ENCODE measurements at places on chromosomes 13 and 19. TPM values are rescaled to one million over a fixed set of nuclear protein-coding genes. Genes with fewer than 3 reads are reported as not detected.

- H3K27ac ChIP-seq, result no peak overlapping the region
- H3K36me3 ChIP-seq, result no peaks in the 10 kb centered on the region
- H3K27me3 ChIP-seq, result no peaks in the 10 kb centered on the region
- no peaks in the 10 kb centered on the region for H3K4me1 ChIP-seq
- H3K4me3 ChIP-seq, result no peak overlapping the region
- no peak for DNase-seq
These were observed 4.6 kb downstream of the FUT5 start for GRCh38 chr19:5865772-5866171.

DNA sequence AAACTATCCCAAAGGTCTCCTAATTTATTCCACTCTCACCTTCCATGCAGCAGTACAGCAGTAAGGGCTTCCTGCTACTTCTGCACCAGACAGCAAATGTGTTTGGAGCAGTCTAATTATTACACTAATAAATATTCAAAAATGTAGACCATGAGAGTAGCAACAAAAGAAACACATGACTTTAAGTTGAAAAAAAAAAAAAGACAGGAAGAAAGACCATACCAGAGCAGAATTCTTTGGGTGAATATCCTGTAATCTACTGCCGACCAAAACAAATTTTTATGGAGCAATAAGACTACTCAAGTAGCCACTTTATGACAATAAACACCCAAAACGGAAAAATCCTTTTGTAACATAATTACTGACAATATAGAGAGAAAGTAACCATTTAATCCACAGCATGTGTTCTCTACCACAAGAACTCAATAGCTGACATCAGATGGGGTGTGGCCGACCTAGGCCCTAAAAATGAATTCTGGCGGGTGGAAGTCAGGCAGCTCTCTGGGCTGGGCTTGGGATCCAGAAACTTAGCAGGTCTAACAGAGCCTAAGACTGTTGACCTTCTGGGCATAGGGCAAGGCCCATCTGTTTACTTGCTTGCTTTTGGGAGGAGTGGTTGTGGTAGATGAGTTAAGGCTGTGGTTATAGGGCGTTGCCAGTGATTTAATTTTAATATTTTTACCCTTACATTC lies 4.6 kb downstream of the KLF12 start:
- no peak overlapping the region for H3K4me3 ChIP-seq
- H3K36me3 ChIP-seq, result no peaks in the 10 kb centered on the region
- no peaks in the 10 kb centered on the region for H3K4me1 ChIP-seq
- H3K27me3 ChIP-seq, result peaks cover 5% of the 10 kb centered on the region
- H3K27ac ChIP-seq, result no peak overlapping the region

GRCh38 chr19:681029-682019 lies 5.1 kb downstream of the FSTL3 start:
- no peak overlapping the region for H3K27ac ChIP-seq
- H3K27me3 ChIP-seq, result peaks cover 27% of the 10 kb centered on the region
- H3K4me1 ChIP-seq, result peaks cover 7% of the 10 kb centered on the region
- H3K4me3 ChIP-seq, result peak overlapping the region; percentile 49

DNA sequence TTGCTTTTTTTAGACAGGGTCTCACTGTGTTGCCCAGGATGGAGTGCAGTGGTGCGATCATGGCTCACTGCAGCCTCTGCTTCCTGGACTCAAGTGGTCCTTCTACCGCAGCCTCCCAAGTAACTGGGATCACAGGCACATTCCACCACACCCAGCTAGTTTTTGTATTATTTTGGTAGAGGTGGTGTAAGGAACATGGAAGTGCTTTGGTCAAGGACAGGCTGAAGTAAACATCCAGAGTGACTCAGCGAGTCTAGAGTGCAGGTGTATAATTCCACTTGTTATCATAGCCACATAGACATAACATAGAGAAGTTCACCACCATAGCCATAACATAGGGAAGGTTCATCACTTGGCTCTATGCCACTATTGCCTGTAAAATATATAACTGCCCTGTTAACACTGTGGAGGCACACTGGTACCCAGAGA lies 98.6 kb downstream of the RBM26 start:
- no peaks in the 10 kb centered on the region for H3K4me1 ChIP-seq
- H3K4me3 ChIP-seq, result no peak overlapping the region
- DNase-seq, result no peak
- H3K36me3 ChIP-seq, result no peaks in the 10 kb centered on the region

DNA sequence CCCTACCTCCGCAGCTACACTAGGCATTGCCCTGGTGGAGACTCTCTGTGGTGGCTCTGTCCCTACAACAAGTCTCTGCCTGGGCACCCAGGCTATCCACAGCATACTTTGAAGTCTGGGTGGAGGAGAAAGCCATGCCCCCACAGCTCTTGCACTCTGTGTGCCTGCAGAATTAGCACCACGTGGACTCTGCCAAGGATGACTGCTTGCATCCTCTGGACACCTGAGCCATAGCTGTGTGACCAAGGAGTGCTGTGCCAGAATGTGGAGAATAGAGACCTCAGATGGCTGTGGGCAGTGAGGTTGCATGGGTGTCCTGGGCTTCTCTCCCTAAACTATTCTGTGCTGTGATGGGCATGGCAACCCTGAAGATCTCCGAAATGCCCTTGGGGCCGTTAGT lies 21.2 kb upstream of the MCF2L start:
- H3K4me1 ChIP-seq, result peaks cover 11% of the 10 kb centered on the region
- H3K4me3 ChIP-seq, result no peak overlapping the region
- H3K27me3 ChIP-seq, result peaks cover 8% of the 10 kb centered on the region
- H3K27ac ChIP-seq, result no peak overlapping the region
- no peak for DNase-seq

DNA sequence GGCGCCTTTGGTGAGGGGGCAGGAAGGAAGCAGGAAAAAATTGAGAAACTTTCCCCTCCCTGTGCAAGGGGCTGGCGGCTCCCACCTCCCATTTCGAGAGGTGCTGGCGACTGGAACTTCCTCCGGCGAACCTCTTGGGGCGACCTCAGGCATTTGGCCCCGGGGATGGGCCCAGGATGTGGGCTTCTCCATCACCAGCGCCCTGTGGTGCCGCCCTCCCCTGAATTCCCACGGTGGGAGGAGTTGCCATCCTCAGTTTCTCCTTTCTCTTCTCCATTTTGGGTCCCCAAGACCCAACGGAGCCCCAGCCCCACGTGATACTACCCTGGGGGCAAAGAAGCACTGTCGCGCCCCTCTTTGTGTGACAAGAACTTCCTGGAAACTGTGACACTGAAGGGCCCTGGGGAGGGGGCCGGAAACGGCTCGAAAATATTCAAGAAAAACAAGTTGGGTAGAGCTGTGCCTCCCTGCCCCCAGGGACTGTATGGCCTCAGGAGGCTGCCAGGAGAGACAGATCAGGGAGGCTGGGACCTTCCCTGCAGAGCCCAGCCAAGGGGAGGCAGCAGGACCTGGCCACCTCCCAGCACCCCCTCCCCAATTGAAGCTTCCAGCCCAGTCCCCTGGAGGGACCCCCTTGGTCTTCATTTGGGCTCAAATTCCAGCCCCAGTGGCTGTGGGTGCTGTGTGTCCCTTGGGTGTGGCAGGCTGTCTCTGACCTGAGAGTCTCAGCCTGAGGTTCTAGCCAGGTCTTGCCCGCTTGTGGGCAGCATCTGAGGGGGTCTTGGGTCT lies 16.2 kb upstream of the AP1M2 start:
- peak overlapping the region; percentile 98 for H3K4me3 ChIP-seq
- H3K36me3 ChIP-seq, result no peaks in the 10 kb centered on the region
- peak overlapping the region; percentile 88 for H3K27ac ChIP-seq
- H3K4me1 ChIP-seq, result peaks cover 15% of the 10 kb centered on the region

GRCh38 chr13:96898212-96898611 lies 96.1 kb downstream of the OXGR1 start:
- no peak overlapping the region for H3K27ac ChIP-seq
- H3K27me3 ChIP-seq, result no peaks in the 10 kb centered on the region
- H3K4me1 ChIP-seq, result peaks cover 7% of the 10 kb centered on the region
- DNase-seq, result no peak
- no peaks in the 10 kb centered on the region for H3K36me3 ChIP-seq

Gene ATP4A
- not detected for total RNA-seq

Gene FGF9
- 2.4 TPM for total RNA-seq

Data from neural progenitor cell (in vitro differentiated cells).